CD4-positive, alpha-beta T cell treated with Interleukin-1 beta for 1 hour (primary cell): ENCODE measurements at places on chromosomes 6 and 20.

DNA sequence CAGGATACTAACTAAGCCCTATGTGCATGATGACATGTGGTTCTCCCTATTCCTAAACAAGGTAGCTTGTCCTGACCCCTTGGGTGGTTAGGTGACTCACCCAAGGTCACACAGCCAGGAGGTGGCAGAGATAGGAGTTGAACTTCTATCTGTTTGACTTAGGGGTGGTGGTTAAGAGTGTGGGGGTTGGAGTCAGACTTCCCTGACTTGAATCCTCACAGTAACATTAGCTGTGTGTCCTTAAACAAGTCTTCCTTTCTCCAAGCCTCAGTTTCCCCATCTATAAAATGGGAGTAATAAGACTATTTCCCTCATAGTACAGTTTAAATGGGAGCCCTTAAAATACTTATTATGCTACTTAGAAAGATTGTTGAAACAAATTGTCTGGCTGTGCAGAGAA lies 21.9 kb downstream of the SLC12A5 start:
- DNase-seq, result no peak

GRCh38 chr20:56522311-56522710 lies 2.2 kb upstream of the FAM209A start:
- DNase-seq, result no peak

GRCh38 chr6:151962246-151962846 lies 154.9 kb downstream of the ESR1 start:
- DNase-seq, result no peak

DNA sequence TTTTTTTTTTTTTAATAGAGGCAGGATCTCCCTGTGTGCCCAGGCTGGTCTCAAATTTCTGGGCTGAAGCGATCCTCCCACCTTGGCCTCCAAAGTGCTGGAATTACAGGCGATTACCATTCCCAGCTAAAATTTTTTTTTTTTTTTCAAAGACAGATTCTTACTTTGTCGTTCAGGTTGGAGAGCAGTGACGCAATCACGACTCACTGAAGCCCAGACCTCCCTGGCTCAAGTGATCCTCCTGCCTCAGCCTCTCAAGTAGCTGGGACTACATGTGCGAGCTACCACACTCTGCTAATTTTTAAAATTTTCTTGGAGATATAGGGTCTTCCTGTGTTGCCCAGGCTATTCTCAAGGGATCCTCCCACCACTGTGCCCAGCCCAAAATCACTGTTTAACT lies 58.0 kb upstream of the MYO6 start:
- DNase-seq, result no peak

GRCh38 chr6:17405944-17406245 lies 12.5 kb downstream of the CAP2 start:
- no peak for DNase-seq

DNA sequence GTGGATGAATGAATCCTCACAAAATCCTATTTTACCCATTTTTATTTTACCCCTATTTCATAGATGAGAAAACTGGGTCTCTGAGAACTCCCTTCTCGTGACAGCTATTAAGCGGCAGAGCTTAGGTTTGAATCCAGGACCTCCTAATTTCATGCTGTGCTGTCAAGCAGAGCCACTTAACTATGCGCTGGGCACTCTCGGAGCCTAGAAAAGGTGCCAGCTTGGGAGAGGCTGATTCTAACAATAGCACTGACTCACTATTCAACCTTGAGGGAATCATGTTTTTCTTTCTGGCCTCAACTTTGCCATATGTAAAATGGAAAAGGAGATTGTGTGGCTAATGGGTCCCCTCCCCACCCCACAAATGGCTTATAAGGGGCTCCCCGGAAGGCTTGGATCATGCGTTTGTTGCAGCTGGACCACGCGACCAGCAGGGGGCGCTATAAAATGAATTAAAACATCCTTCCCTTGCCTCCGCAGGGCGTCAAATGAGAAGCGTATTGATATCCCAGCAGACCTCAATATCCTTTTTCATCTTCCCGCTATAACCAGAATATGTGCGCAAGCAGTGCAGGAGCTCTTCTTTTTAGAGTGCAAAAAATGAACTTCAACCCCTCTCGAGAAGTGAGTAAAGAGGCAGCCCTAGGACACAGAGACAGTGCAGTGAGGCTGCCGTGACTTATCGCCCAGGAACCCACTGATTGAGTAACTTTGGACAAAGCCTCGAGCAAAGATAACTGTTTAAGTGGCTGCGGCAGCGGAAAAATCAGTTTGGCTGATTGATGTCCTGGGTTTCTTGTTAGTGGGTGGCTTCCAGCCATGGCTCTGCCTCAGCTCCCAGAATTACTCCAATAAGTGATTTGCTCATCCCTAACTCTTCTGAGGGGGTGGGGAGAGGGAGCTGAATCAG lies 12.8 kb upstream of the PDYN start:
- peak; percentile 5 for DNase-seq

DNA sequence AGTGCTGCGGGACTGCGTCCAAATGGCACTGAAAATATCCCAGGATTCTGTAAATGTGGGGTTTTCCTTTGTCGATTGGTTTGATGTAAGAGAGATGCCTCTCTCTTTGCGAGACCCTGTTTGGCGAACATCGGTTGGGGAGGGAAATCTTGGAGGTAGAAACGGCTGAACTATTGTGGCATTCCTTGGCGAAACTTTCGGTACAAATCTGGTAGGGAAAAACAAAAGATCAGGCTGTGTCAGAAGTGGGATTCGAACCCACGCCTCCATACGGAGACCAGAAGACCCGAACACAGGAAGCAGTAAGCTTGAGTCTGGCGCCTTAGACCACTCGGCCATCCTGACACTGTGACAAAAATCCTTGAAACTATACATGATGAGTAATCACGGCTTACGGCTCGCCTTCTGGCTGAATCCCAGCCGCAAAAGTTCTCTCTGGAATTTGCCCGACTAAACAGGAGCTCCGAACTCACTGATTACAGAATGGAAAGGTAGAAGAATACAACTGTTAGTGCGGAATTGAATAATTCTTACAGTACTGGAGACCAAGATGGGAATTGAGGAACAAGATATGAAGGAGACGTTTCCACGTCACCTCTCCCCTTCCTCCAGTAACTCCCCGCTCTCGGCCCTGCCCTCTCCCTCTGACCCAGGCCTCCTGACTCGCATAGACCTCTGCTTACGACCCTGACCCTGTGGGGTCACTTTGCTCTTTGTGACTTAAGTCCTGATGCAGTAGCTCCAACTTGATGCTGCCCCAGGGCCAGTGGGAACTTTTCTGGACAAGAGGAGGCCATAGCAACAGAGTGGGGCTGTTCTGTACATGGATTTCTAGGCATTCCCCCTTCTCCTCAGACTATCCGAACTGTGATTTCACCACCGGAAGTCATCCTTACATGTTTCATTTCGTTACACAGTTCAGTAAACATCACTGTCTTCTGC lies 132.8 kb upstream of the ZNF184 start:
- no peak for DNase-seq

GRCh38 chr6:7000825-7001777 lies 106.7 kb upstream of the RREB1 start:
- DNase-seq, result no peak

GRCh38 chr6:14665827-14666724 lies 548.5 kb downstream of the CD83 start:
- DNase-seq, result peak; percentile 82

GRCh38 chr6:65799389-65799788 lies 92.4 kb upstream of the EYS start:
- no peak for DNase-seq

DNA sequence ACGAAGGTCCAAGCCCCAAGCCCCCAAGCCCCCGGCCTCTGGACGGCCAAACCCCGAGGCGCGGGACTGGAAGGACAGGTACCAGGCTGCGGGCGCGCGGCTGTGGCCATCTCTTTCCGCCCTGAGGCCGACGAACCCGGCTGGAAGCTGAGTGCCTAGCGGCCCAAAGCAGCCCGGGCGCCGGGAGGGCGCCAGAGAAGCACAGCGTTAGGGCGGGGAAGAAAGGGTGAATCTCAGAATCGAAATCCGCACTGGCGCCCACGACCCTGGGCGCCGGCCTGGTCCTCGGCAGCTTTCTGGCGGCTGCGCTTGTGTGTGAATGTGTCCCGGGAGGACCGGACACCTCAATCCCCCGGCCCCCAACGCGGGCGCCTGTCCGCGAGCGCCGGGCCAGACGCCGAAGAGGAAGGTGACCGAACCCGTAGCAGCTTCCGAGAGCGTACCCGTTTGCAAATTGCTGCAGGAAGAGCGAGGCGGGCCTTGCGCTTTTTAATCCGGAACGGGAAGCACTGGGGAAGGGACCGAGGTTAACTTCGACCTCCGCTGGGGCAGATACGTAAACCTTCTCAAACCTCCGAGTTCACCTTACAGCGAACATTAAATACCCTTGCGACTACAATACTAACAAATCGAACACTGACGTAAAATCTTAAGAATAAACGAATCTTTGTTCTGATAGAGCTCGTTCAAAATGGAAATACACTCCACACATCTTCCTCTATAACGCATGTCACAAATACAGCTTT lies 2.9 kb downstream of the NRN1 start:
- peak; percentile 38 for DNase-seq

GRCh38 chr6:90646940-90647339 lies 60.1 kb upstream of the MAP3K7 start:
- DNase-seq, result no peak

DNA sequence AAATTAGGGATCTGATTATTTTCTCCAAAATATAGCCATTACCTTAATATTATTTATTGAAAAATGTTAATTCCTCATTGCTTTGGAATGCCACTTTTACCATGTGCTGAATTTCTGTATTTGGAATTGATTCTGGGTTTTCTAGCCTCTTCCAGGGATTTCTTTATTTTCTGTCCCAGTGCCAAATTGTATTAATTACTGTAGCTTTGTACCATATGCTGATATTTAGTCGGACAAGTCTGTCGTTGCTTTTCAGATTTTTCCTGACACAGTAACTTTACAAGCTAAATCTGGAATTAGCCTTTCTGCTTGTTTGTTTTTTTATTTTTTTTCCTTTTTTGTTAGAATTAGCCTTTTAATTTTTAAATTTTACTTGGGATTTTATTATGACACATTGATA lies 10.9 kb upstream of the TMEM14B start:
- DNase-seq, result no peak

DNA sequence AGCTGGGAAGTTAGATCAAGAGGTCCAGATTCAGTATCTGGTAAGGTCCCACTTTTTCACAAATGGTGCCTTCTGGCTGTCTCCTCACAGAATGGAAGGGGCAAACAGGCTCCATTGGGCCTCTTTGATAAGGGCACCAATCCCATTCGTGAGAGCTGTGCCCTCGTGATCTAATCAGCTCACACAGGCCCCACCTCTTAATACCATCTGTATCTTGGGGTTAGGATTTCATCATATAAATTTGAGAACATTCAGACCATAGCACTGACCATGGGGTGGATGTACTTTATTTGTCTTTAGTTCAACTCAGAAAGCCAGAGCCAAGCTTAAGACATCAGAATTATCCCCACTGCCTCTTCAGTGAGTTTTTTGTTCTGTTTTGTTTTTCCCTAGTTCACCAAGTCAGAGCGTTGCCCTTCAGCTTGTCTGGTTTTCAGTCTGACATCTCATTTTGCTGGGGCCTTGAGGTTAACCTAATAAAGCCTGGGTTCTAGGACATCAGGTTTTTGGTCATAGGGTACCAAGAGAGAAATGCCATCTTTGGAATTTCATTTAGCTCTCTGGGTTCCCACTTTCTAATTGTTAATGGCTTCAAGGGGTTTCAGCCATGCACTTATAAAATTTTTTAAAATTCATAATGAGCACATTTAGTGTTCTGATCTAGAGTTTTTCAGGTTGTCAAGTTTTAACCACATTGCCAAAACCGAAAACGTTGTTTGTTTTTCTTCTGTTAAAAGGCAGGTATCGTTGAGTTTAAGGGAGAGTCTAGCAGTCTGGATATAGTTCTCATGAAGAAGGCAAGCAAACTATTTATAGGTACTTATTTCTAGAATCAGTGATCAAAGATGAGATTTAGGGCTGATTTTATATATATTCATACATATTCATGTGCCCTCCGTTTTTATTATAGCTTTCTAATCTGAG lies 19.0 kb downstream of the SENP6 start:
- no peak for DNase-seq

DNA sequence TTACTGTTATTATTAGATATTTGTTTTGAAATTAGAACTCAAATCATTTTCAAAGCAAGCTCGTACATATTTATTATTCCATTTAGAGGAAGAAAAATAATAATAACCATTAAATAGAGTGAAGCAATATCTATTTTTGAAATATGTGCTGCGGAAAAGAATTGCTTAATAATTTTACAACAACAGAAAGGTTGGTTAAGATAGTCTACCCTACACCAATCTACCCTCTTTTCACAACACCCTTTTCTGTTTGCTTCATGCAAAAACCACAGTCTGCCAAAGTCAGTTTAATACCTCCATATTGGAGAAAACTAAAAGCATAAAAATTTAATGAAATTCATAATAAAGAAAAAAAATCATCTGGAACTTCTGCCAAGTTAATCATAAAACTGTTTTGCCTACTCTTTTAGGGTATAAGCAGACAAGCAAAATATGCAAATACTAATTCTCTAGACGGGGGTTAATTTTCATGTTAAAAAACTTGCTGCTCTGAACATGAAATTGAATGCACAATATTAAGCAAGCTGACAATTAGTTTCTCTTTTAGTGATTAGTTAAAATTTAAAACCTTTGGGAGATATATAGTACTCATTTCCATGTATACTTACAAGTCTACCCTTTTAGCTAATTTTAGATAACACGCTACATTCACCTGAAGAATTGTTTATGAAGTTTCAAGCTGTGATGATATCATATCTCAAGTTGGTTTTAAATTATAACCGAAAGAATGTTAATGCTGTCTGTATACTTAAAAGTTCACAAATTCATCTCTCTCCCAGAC lies 100.2 kb downstream of the AHI1 start:
- no peak for DNase-seq

- DNase-seq, result peak; percentile 22
Measured at GRCh38 chr6:135182071-135183001, 1.2 kb downstream of the MYB start.

DNA sequence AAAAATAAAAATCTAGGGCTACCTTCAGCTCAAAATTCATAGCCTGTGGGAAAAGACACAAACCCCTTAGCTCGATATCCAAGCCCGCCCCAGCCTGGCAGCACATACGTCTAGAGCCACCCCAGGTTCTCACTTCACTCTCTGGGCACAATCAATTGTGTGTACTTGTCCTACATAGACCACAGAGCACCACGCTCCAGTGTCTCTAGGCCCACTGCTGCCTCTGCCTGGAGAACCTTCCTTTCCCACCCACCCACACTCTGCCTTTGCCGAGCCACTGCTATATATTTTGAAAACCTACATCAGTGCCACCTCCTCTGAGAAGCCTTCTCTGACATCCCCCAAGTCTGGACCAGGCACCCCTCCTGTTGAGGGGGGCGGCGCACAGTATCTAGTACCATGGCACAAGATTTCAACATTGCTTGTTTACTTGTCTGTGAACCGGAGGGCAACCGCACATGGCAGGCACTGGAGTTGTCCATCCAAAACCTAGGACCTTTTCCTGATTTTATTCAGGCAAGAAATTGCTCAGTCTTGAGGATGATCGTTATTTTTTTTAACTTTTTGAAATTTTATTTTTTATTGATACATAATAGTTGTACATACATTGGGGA lies 141.5 kb downstream of the UNC5CL start:
- no peak for DNase-seq
